ENCODE measurements at places on chromosomes 7 and 10.

DNA sequence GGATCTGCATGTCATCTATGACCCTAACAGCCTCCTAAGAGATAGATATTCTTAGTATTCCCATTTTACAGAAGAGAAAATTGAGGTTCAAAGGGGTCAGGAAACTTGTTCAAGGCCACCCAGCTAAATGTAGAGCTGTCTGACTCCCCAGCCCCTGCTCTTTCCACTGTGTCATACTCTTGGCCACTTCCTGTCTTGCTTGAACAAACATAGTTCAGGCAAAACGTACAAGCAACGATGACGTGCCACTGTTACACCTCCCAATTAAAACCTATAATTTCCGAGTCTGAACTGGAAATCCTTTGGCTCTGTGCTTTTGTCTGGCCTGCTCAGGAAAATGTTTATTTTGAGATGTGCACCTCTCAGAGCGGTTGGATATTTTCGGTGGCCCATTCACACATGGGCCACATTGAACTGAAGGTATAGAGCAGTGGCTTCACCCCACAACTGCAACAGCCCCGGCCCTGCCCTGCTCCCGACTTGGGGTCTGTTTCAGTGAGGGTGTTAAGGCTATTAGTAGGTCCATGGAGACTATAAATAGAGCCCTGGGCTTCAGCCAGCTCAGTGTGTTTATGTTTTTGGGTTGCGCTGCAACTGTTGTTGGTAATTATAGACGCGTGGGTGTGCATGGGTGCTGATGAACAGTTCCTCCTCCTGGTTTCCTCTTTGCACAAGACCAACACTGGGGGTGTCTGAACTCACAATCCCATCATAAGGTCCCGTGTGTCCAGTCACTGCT lies 172.3 kb upstream of the ADO start:
- DNase-seq = peak; percentile 60

DNA sequence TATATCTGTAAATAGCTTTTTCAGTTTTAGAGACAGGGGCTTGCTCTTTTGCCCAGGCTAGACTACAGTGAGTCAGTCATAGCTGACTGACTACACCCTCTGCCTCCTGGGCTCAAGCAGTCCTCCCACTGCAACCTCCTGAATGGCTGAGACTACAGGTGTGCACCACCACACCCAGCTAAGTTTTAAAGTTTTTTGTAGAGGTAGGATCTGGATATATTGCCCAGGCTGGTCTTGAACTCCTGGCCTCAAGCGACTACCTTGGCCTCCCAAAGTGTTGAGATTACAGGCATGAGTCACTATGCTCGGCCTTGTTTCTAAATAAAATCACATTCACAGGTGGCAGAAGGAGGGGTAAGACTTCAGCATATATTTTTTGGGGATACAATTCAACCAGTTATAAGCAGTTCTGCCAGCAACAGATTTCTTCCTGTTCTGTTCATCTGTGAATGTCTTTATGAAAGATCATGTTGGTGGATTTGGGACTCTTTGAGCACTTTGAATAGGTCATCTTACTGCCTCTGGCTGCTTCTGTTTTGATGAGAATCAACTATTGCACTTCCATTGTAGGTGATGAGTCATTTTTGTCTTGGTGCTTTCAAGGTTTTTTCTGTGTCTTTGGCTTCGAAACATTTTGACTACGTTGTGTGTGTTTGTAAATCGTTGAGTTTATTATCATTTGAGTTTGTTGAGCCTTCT lies 15.7 kb downstream of the RBM33 start:
- DNase-seq = peak; percentile 65

DNA sequence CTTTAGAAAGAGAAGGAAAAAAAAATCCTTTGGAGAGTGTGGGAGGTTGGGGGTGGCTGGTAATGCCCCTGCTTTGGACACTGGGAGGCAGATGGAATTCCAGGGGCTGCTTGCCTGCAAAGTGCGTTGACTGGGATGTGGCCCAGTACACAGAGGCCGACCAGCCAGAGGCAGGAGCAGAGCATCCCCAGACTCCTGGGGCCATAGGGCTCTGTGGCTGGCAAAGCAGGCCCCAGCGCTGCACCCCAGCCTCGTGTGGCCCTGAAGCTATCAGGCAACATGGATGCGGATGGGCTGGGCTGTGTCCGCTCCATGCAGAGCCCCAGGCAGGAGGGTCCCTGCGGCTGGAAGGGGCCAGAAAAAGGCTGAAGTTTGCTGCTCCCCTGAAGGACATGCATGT lies 361.6 kb upstream of the FZD8 start:
- no peak for DNase-seq

DNA sequence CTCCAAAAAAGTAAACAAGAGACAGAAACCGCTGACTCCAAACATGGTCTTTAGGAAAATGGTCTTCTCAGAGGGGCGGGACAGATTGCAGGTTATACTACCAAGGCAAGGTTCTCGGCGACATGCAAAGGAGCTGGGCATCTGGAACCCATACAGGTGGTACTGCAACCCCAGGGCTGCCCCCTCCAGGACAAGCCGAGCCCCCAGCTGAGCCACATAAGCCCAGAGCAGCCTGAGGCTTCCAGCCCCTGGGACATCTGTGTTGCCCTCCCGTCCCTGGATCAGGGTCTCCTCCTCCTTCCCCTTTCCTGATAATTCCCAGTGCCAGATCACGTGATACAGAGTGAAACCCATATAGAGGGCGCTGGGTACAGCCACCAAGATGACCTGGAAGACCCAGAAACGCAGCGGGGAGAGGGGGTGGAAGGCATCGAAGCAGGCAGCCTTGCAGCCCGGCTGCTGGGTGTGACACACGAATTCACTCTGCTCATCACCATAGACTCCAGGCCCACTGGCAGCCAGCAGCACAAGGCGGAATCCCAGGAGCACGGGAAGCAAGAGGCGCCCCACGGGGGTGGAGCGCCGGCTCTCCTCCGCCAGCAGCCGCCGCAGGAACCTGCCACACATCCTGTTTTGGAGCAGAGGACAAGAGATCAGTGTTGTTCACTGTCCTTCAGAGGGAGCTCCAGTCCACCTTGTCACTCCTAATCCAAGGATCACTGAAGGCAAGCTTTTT lies at the start of gene GJC3:
Gene GJC3, minus strand, starts transcription at position 627 of the 736 bp plus-strand sequence. Its CDS starts 0 bp downstream, at position 627.
- peak; percentile 34 for DNase-seq

DNA sequence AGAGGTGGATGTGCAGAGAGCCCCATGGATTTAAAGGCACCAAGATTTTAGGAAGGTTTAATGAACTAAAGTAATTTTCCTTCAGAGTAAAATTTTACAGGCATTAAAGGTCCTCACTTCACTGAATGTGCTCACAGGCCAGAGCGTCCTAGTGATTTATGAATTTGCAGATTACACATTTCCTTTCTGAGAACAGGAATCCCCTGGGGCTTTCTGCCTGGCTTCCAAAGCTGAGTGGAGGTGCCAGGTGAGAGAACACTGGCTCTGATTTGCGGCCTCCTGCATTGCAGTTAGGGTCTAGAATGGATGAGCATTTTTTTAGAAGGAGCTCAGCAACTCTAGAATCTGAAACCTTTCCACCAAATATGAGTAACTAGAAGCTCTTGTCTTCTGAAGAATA lies 194.3 kb downstream of the SORCS3 start:
- no peak for DNase-seq

DNA sequence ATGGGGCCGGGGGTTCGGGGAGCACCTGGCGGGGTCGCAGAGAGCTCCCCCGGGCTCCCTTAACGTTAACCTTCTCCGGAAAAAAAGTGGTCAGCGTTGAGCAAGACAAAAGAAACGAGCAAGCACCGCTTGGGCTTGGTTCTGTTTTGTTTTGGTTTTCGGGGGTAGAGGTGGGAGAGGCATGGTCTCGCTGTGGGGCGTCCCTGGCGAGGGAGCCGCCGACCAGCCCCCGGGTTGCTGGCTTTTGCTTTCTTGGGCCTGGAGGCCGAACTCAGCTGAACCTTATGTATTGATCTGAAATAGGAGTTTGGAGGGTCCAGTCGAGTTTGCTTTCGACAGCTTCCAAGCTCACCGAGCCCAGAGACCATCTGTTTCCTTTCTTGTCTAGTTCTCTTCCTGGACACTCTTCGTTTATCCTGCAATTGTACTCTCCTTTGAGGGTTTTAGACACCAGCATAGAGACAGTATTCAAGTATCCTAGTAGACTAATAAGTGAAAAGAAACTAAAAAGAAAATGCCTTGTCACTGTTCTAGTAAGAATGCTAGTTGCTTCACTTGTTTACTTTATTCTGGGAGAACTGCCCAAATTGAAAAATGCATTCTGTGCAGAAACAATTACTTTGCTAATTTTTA lies 980 bp downstream of the FHIP2A start:
- no peak for DNase-seq

Data from activated CD4-positive, alpha-beta T cell treated with anti-CD3 and anti-CD28 coated beads, Interleukin-2, Interleukin-4, amounts not matched to agents 100 ng/mL and 50 ng/mL, durations not matched to agents 16 hours and 8 hours (primary cell).